ENCODE measurements at places on chromosomes 3 and 15. TPM values are rescaled to one million over a fixed set of nuclear protein-coding genes. Genes with fewer than 3 reads are reported as not detected.

GRCh38 chr3:45435961-45436360 is 47.6 kb downstream of the LARS2 start:
- no peaks in the 10 kb centered on the region for H3K27me3 ChIP-seq
- peaks cover 6% of the 10 kb centered on the region for H3K36me3 ChIP-seq
- DNase-seq, result no peak
- no peak overlapping the region for H3K27ac ChIP-seq
- no peak overlapping the region for H3K4me3 ChIP-seq

DNA sequence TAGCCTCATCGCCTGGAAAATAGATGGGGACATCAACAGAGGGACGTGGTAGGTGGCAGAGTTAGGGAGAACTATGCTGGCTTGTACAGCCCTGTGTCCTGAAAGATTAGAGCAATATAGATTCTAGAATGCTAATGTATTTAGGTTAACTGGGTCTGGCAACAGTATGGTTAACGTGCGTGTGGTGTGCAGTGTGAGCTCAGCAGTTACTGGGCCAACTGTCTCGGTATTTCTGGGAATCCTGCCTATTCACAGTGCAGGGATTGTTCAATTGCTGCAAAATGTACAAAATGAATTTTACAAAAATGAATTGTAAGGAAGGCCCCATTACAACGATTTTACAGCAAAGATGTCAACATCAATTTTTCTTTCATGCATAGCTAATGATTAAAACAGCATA is 20.6 kb downstream of the MEIS2 start:
- no peak for DNase-seq
- no peaks in the 10 kb centered on the region for H3K36me3 ChIP-seq
- H3K27me3 ChIP-seq, result no peaks in the 10 kb centered on the region

GRCh38 chr3:93984618-93985017 is 4.7 kb downstream of the ARL13B start:
- H3K27ac ChIP-seq, result no peak overlapping the region
- DNase-seq, result no peak
- no peak overlapping the region for H3K4me3 ChIP-seq
- peaks cover 13% of the 10 kb centered on the region for H3K4me1 ChIP-seq
- H3K27me3 ChIP-seq, result no peaks in the 10 kb centered on the region

DNA sequence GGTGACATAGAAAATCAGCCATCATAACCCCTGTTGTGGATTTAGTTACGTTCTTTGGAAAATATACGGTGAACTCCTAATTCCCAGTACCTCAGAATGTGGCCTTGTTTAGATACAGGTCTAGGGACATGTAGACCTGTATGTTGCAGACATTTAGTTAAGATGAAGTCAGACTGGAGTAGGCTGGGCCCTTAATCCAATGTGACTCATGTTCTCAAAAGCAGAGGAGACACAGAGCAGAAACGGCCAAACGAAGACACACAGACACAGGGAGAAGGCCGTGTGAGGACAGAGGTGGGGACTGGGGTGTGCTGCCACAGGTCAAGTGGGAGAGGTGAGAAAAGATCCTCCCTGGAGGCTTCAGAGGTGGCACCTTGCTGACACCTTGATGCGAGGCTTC is 119.0 kb upstream of the PROK2 start:
- H3K27me3 ChIP-seq, result peaks cover 9% of the 10 kb centered on the region
- H3K27ac ChIP-seq, result no peak overlapping the region
- peaks cover 17% of the 10 kb centered on the region for H3K4me1 ChIP-seq
- no peak for DNase-seq

DNA sequence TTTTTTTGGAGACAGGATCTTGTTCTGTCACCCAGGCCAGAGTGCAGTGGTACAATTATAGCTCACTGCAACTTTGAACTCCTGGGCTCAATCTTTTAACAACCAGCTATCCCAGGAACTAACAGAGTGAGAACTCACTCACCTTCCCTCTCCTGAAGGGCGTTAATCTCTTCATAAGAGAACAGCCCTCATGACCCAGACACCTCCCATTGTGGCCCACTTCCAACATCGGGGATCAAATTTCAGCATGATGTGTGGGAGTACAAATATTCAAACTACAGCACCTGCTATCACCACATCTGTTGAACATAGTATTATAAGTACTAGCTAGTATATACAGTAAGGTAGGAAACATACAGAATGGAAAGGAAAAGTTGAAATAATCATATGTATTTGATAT is 132.5 kb downstream of the DOCK3 start:
- H3K27me3 ChIP-seq, result no peaks in the 10 kb centered on the region
- no peaks in the 10 kb centered on the region for H3K36me3 ChIP-seq
- H3K27ac ChIP-seq, result no peak overlapping the region
- H3K4me3 ChIP-seq, result no peak overlapping the region
- H3K4me1 ChIP-seq, result peaks cover 6% of the 10 kb centered on the region

DNA sequence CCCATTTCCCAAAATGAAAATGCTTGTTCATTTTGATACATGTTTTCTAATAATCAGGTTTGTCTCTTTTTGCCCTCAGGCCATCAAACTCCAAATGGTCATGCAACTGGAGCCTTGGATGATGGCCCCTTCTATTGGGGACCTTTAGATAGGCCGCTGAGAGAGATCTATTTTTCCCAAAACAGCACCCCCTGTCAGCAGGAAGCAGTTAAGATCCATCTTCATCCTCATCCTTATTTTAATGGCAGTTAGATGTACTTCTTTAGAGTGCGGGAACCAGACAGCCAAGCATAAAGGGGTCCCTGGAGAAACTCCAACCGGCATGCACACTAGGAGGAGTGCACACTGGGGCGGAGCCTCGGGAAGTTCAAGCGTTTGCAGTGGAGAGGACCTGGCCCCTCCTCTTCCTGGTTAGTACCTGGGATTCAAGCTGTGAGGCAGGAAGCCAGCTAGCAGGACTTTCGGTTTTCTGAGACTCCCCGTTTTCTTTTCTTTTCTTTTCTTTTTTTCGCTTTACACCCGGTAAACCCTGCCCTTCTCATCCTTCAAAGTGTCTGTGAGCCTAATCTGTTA is 31.9 kb upstream of the STRIT1 start:
- H3K27ac ChIP-seq, result no peak overlapping the region
- H3K27me3 ChIP-seq, result no peaks in the 10 kb centered on the region

GRCh38 chr15:100902436-100903167 is 16.6 kb upstream of the LRRK1 start:
- DNase-seq, result peak; percentile 94
- H3K36me3 ChIP-seq, result no peaks in the 10 kb centered on the region
- peak overlapping the region; percentile 76 for H3K27ac ChIP-seq
- peaks cover 34% of the 10 kb centered on the region for H3K4me1 ChIP-seq

GRCh38 chr3:43647331-43648166 is 25.7 kb upstream of the ANO10 start:
- no peaks in the 10 kb centered on the region for H3K4me1 ChIP-seq
- no peak overlapping the region for H3K4me3 ChIP-seq
- no peak overlapping the region for H3K27ac ChIP-seq
- DNase-seq, result no peak

DNA sequence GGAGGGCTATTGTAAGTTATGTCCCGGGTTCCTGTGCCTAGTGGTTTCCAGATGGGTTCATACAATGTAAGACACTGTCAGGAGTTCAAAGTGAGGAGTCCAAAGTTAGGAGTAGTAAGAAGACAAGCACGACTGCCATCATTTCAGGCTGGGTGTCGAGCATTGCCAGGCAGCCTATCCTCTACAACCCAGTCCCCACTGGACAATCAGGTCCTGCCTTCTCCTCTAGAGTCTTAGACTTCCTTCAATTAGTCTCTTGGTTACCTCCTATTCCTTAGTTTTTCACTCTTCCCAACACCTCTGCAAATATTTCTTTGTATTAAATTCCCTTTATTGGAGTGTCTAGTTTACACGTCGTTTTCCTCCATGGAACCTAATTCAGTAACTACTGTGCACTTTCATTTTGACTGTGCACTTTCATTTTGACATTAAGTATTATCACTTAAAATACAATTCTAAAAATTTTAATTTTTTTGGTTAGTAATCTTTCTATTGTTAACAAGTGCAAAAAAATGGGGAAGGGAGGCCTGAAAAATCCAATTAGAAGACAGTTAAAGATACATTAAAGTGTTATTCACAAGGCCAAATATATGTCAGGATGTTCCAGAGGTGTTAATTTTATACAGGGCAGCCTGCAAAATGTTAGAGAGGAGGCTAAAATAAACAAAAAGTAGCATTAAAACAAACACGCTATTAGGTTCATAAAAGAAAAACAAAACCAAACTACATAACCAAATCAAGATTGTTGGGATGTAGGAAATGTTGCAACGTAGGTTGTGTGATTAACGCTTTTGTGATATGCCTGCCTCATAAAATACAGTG is 155.3 kb downstream of the TBL1XR1 start:
- DNase-seq, result no peak
- peak overlapping the region; percentile 29 for H3K27ac ChIP-seq
- H3K4me3 ChIP-seq, result no peak overlapping the region
- H3K36me3 ChIP-seq, result peaks cover 45% of the 10 kb centered on the region
- peaks cover 22% of the 10 kb centered on the region for H3K4me1 ChIP-seq

- peaks cover 37% of the 10 kb centered on the region for H3K27me3 ChIP-seq
- no peaks in the 10 kb centered on the region for H3K4me1 ChIP-seq
- peak within 1 kb of the TSS; percentile 69 for H3K4me3 ChIP-seq
- H3K36me3 ChIP-seq, result no peaks in the 10 kb centered on the region
- H3K27ac ChIP-seq, result peak within 1 kb of the TSS; percentile 47
These were observed at the start of gene P2RY1 for GRCh38 chr3:152834776-152835600. Gene P2RY1, plus strand, starts transcription at chr3:152835131. Its CDS starts 652 bp downstream, at chr3:152835783.

- no peaks in the 10 kb centered on the region for H3K27me3 ChIP-seq
- DNase-seq, result no peak
- peaks cover 16% of the 10 kb centered on the region for H3K4me1 ChIP-seq
- no peak overlapping the region for H3K27ac ChIP-seq
These were observed 40.9 kb downstream of the KLHL18 start for GRCh38 chr3:47323431-47324277.

- H3K27me3 ChIP-seq, result no peaks in the 10 kb centered on the region
- H3K36me3 ChIP-seq, result no peaks in the 10 kb centered on the region
- H3K4me1 ChIP-seq, result peaks cover 3% of the 10 kb centered on the region
- DNase-seq, result peak; percentile 21
- no peak overlapping the region for H3K27ac ChIP-seq
These were observed 10.4 kb downstream of the CLSTN2 start for GRCh38 chr3:139945386-139945785.

- H3K27me3 ChIP-seq, result no peaks in the 10 kb centered on the region
- no peak overlapping the region for H3K4me3 ChIP-seq
- no peaks in the 10 kb centered on the region for H3K36me3 ChIP-seq
- DNase-seq, result no peak
- H3K4me1 ChIP-seq, result no peaks in the 10 kb centered on the region
These were observed 124.3 kb upstream of the LSAMP start for GRCh38 chr3:116569611-116570010.

DNA sequence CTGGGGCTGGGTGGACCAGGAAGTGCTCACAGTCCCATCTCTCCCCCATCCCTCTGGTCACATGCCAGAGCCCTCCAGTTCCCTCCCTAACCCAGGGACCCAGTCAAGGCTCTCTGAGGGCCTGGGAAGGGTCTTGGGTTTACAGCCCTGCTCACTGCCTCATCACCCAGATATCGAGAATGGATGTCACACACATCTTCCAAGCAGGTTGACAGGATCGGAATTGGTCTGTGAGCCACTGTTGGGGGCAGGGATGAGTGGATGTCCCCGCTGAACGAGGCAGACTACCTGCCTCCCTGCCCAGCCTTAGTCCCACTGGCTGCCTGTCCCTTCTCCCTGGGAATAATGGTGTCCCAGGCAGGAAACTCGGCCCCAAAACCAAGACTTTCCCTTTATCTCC is 20.0 kb upstream of the GOLGA6C start:
- no peaks in the 10 kb centered on the region for H3K4me1 ChIP-seq
- H3K27me3 ChIP-seq, result no peaks in the 10 kb centered on the region
- DNase-seq, result no peak
- H3K4me3 ChIP-seq, result no peak overlapping the region
- H3K27ac ChIP-seq, result no peak overlapping the region

The SKOR1 gene
- 0.99 TPM for total RNA-seq

The ADIPOQ gene
- 0.84 TPM for total RNA-seq

The CCR4 gene
- 0.17 TPM for total RNA-seq

The HYAL1 gene
- total RNA-seq, result 8.9 TPM

Data from esophagus muscularis mucosa (tissue), 4 donors.